Kidney capillary endothelial cell (primary cell): ENCODE measurements at places on chromosomes 7 and 10.
A peak's percentile ranks its signal among the peaks of the same experiment; 100 is the strongest.

DNA sequence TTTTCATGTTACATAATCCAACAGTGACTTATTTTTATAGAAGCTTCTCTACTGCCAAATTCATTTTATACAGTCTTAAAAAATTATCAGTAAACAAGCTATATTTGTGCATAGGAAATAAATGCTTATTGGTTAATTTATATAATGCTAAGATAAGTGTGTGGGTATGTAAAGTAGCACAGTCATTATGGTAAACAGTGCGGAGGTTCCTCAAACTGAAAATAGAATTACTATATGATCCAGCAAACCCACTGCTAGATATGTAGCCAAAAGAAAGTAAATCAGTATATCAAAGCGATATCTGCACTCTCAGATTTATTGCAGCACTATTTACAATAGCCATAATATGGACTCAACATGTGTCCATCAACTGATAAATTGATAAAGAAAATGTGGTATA, 71.1 kb downstream of the ATRNL1 start:
- no peak for DNase-seq

DNA sequence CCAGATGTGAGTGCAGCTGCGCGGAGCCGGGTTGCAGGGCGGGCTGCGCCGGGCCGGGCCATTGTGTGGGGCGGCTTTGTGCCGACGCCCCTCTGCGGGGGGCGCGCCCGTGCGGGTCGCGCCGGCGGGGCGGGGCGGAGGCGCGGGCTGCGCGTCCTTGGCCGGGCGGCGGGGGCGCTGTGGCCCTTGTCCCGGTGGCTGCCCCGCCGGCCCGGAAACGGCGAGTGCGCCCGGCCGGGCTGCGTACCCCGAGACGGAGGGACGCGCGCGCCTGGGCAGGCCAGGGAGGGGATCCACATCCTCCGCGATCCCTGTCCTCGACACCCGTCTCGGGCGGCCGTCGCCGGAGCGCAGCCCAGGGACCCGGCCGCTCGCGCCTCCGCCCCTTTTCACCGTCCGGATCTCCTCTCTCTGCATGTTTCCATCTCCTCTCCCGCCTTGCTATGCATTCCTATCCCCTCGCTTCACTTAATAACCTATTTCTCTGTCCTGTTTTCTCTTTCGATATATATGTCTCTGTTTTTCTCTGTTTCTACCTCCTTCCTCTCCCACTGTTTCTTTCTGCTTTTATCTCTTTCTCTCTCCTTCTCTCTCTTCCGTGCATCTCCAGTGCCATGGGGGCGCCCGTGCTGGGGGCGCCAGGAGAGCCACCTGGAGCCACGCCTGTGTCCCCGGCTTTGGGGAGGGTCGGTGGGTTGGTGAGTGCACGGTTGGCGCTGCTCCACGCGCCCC, 765 bp downstream of the PFKFB3 start:
- DNase-seq: no peak

GRCh38 chr10:31343009-31343408, 24.0 kb downstream of the ZEB1 start:
- DNase-seq: no peak

DNA sequence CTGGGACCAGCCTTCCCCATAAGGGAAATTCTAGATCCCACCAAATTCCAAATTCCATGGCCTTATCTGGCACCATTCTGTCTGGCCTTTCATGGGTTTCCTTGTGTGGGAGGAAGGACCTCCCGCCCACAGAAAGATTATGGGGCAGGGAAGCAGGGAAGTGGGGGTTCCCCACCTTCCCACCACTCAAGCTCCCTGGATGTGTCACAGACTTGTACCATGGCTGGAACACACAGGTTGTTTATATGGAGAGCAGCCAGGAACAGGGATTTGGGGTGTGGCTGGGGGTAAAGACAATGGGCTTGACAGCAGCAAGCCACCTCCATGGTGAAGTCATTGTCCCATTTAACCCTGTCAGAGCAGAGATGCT, 18.3 kb downstream of the UNC5B start:
- DNase-seq: no peak

DNA sequence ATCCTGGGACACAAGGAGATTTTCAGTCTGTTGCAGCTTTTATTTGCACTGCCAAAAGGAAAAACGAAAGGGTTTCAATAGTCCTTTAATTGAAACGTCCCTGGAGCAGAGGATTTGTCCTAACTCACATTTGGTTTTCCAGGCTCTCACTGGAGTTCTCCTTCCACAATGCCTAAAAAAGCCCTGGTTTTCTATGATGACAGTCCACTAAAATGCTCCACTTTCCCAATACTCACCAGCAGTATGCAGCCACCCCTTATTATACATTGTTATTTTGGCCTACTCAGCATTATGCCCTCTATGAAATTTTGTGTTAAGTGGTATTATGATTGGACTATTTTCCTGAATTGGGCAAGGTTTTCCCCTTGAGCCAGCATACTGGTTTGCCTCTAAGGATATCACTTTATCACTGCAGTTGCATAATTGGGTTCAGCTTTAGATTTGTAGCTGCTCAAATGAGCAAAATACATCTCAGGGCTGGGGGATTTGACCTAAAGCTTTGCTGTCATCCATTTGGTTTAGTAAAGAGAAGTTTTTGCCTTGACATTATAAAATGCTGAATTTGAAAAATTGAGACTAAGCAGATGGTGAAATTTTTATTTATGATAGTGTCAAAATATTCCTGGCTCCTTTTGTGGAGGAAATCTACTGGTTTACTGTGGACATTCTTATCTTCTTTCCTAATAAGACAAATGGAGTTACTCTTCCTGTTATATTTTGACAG, 239.2 kb downstream of the RNLS start:
- no peak for DNase-seq

DNA sequence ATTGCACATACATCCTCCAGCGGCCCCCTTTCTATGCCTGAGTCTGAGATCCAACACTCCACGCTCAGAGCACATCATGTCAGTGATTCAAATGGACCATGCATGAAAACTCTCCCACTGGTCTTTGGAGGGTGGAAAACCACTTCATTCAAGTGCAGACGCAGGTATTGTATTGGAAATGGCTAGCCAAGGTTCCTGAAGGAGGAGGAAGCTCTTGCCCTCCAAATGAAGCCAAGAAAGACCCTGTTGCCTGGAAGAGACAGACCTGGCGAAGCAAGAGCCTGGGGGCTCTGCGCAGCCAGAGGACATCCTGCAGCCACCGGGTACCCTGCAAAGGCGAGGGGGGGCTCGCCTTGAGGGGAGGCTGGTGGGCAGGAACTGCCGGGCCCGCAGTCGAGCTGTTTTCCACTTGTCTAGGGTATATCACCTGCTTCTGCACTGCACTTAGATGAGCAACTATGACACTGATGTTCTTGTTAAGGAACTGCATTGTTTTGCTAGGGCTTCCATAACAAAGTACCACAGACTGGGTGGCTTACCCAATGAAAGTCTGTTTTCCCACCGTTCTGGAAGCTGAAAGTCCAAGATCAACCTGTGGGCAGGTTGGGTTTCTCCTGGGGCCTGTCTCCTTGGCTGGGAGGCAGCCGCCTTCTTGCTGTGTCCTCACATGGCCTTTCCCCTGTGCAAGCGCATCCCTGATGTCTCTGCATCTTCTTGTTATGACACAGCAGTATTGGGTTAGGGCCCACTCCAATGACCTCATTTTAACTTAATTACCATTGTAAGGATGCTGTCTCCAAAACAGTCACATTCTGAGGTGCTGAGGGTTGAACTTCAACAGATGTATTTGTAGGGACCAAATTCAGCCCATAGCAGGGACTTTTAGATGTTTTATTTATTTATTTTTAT, 233.4 kb downstream of the ARHGAP12 start:
- no peak for DNase-seq

DNA sequence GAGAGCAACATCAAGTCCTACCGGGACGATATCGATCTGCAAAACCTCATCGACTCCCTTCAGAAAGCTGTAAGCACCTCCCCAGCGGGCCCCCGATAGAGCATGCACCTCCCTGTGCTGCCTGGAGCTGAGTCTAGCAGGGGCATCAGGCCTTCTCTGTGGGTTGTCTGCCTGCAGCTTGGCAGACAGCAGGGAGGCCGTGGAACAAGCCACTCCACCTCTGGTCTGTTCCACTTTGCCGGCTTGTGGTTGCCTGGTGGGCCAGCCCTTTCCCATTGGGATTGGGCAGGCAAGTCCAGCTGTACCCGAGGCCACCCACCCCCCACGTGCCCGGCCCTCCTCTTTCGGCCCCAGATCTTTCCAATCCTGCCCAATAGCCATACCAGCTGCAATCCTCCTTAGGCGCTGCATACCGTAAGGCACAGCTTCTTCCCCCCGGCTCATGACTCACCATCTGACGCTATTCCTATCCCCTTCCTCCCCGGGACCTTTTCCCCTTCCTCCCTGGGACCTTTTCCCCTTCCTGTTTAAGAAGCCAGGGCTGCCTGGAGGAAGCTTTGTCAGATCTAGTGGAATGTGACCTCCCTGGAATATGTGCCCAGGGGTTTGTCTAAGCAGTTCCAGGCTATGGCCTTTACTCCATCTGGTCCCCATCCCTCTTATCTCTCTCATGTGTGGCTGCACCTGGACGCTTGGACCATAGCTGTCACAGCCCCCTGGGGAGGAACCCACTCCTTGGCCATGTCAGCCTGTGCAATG, 28.1 kb upstream of the SH2D4B start:
- peak; percentile 98 for DNase-seq

DNA sequence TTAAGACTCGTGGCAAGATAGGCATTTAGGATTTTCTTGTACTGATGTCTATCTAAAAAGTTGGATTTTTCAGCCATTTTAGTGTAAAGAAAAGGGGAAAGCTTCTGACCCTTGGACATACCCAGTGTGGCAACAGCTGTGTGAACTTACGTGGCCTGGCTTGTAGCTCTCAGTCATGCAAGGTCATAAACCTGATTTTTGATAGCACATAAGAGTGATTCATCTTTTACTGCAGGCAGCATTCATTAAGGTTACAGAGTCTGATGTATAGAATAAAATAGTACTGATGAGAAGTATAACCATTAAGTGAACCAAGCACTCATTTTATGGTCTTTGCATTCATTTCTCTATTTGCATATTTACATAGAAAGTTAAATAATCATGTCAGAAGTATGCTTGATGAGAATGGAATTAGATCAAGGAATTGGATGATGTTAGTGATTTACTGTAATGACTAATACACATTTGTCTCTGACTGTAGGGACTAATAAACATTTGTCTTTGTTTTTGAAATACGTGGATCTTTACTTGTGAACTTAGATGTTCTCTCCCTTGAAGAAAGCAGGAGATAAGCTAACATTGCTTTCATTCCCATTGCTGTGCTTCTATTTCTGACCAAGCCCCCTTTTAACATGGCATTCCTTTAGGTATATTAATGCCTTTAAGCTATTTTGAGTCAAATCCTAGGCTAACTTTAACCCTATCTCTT, 88.2 kb downstream of the GSDME start:
- DNase-seq: peak; percentile 3

GRCh38 chr7:9505516-9505915, 1072.1 kb downstream of the NXPH1 start:
- DNase-seq: no peak

DNA sequence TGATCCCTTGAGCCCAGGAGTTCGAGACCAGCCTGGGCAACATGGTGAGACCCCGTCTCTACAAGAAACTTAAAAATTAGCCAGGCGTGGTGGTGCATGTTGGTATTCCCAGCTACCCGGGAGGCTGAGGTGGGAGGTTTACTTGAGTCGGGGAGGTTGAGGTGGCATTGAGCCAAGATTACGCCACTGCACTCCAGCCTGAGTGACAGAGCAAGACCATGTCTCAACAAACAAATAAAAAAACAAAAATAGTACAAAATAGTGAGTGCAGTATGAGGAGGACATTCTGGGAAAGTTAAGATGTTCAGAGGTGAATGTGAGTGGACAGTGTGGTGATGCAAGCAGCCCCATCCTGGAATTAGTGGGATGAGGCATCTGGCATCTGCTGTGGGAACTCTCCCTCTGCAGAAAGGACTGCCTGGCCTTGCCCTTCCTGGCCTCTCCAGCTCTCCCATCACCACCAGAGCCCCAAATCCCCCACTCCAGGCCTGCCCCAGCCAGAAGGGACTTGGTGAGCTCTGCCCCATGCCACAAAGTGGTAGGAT, 96.6 kb upstream of the PARD3 start:
- DNase-seq: no peak

GRCh38 chr7:91557789-91558404, 293.7 kb downstream of the FZD1 start:
- peak; percentile 80 for DNase-seq

DNA sequence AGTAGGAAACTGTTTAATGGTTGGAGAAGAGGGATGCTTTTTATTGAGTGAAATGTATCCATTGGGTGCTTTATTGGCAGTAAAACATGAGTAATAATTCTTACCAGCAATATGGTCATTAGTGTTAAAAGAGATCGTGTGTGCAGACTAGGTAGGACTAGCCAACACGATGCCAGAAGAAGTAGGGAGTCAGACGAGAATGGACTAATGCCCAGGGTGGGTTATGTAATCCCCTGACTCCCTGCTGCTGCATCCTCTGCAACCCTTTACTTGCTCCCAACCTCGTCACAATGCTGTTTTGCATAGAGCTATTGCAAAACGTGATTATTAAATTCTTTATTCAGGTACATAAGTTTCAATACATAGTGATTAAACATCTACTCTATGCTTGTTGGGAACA, 1213.7 kb downstream of the GATA3 start:
- no peak for DNase-seq

- no peak for DNase-seq
Observed at GRCh38 chr7:48312151-48312550, 140.9 kb downstream of the ABCA13 start.

DNA sequence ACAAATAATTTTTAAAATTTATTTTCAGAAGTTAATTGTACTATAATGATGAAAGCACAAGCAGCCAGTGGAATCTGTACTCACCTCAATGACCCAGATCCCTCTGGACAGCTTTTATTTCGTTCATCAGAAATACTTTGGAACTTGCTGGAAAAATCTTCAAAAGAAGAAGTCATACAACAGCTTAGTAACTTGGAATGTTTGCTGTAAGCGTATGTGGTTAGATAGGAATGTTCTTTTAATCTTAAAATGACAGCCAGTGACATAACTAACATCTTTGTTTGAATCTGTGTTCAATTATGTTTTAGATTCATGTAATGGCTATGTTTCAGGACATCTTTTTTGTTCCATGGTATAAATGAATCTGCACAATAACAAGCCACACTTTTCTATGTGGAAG, 26.8 kb downstream of the CFAP69 start:
- DNase-seq: no peak

DNA sequence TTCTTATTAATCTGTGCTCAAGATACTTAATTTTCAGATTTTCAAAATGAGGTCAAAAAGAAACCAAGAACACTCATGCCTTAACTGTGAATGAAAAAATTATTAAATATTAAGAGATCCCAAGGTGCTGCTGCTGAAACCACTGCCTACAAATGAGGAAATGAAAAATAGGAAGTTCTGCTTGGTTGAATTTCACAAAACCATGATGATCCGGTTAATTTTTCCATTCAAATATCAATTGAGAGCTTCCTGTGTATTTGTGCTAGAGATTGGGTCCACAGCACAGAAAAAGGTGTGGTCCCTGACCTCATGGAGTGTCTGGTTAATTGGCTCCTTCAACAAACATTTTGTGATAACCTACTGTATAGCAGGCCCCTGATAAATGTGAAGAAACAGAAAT, 132.7 kb upstream of the YAE1 start:
- no peak for DNase-seq

DNA sequence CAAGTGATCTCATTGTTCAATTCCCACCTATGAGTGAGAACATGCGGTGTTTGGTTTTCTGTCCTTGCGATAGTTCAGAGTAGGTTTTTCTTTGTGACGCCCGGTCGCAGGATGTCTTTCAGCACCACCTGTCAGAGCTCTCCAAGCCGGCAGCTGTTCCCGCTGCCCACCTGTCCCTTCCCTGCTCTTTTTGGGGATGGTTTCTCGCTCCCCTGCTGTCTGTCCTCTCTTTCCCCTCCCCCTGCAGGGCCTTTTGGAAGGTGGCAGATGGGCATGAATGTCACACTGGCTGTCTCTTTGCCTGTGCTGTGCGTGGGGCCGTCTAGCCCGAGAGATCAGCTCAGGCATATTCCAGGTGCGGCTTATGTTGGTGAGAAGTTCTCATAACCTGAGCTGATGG, 137.0 kb downstream of the GRK5 start:
- DNase-seq: no peak
